Activated T-helper 2 cell treated with anti-CD3 and anti-CD28 coated beads, Interferon-gamma antibody, Interleukin-2, Interleukin-4, amounts not matched to agents 10 μg/mL and 5 μg/mL and 100 μg/mL, durations not matched to agents 14 hours and 24 hours and 36 hours (primary cell): ENCODE measurements at places on chromosomes 4 and X.

GRCh38 chr4:19227701-19228100, 1024.0 kb upstream of the SLIT2 start:
- no peaks in the 10 kb centered on the region for H3K27me3 ChIP-seq
- no peaks in the 10 kb centered on the region for H3K36me3 ChIP-seq
- H3K4me1 ChIP-seq: no peaks in the 10 kb centered on the region

- no peak overlapping the region for H3K27ac ChIP-seq
- H3K36me3 ChIP-seq: no peaks in the 10 kb centered on the region
- no peaks in the 10 kb centered on the region for H3K4me1 ChIP-seq
- no peak overlapping the region for H3K4me3 ChIP-seq
- no peak for DNase-seq
These were observed 140.4 kb upstream of the GRID2 start for GRCh38 chr4:92163348-92163747.

- peaks cover 12% of the 10 kb centered on the region for H3K4me1 ChIP-seq
- DNase-seq: no peak
- no peak overlapping the region for H3K27ac ChIP-seq
- peaks cover 8% of the 10 kb centered on the region for H3K36me3 ChIP-seq
These were observed 94.1 kb upstream of the FAM9B start for GRCh38 chrX:9127986-9128385.

DNA sequence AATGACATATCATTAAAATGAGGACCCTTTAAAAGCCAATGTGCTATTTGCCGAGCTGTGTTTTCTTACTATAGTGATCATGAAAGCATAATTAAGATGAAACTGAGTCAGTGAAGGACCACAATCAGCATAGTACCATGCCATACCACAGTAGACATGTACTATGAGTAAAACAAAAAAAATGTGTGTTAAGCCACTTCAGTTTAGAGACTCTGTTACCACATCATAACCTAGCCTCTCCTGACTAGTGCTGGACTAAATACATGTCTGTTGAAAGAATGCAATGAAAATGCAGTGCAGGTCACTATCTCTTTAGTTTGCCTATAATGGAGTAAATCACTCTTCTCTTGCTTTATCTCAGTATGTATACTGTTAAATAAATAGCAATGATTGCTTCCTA, 12.3 kb upstream of the DDX53 start:
- no peaks in the 10 kb centered on the region for H3K4me1 ChIP-seq
- no peaks in the 10 kb centered on the region for H3K27me3 ChIP-seq
- no peak overlapping the region for H3K27ac ChIP-seq
- H3K4me3 ChIP-seq: no peak overlapping the region
- DNase-seq: no peak

GRCh38 chrX:112197840-112198239, 115.3 kb upstream of the TRPC5 start:
- no peaks in the 10 kb centered on the region for H3K27me3 ChIP-seq
- no peaks in the 10 kb centered on the region for H3K4me1 ChIP-seq
- no peak for DNase-seq
- H3K4me3 ChIP-seq: no peak overlapping the region
- H3K36me3 ChIP-seq: no peaks in the 10 kb centered on the region

DNA sequence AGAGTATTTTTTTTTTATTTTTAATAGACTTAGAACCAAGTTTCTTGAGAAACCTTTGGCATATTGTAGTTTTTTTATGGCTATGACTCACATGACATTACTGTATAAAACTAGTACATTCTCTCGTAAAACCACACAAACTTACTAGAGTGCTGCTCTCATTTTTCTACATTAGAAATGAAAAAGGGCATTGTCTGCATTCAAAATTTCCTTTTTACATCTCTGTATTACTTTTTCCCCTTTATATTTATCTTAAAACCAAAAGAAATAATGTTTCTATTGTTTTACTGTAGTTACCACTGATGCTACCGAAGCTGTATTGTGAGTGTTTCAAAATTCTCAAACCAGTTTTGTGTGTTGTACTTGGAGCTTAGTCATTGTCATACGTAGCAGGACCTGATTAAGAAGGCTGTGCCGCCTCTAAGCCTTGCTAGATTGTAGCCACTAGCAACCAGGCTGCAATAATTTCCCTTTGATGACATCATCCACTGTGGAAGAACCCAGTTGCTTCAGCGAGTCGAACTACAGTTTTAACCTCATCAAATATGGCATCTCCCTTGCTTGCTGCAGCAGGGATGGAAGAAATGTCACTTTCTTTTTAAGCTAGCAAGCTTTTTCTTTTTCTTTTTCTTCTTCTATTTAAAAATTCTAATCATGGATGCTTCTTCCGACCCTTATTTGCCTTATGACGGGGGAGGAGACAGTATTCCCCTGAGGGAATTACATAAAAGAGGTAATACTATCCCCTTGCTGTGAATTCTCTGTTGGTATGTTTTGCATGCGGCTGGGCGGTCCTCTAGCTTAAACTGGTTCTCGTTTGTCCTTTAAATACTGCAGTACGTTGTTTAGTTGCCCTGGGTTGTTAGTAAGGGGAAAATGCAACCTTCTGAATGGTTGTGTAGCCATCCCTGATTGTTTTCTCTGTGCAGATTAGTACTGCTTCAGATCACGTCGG, 39.6 kb downstream of the CLCN3 start:
- H3K27ac ChIP-seq: peak overlapping the region; percentile 98
- DNase-seq: peak; percentile 74
- no peaks in the 10 kb centered on the region for H3K27me3 ChIP-seq
- H3K4me3 ChIP-seq: peak overlapping the region; percentile 82

- no peaks in the 10 kb centered on the region for H3K27me3 ChIP-seq
- no peak for DNase-seq
- H3K36me3 ChIP-seq: peaks cover 10% of the 10 kb centered on the region
- peaks cover 2% of the 10 kb centered on the region for H3K4me1 ChIP-seq
- H3K27ac ChIP-seq: no peak overlapping the region
- no peak overlapping the region for H3K4me3 ChIP-seq
These were observed 245.4 kb downstream of the DCLK2 start for GRCh38 chr4:150323406-150324325.

DNA sequence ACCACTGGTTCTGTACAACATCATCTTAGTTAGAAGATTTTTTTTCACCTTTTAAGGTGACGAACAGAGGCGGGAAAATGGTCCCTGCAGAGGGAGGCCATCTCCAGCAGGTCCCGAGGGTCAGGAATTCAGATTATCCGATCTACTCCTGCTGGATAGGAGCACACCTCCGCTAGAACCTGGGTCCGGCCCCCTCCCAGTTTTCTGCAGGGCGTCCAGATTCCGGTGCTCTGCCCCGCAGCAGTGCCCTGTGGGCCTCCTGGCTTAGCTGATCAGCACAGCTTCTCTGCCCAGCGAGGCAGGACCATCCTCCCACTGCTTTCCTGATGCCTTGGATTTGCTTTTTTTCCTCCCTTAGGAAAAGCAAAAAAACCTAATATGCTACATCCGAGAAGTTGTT, 2.3 kb downstream of the TBL1X start:
- H3K27ac ChIP-seq: no peak overlapping the region
- H3K4me1 ChIP-seq: peaks cover 27% of the 10 kb centered on the region
- peaks cover 41% of the 10 kb centered on the region for H3K36me3 ChIP-seq
- H3K4me3 ChIP-seq: peak overlapping the region; percentile 81
- no peak for DNase-seq

DNA sequence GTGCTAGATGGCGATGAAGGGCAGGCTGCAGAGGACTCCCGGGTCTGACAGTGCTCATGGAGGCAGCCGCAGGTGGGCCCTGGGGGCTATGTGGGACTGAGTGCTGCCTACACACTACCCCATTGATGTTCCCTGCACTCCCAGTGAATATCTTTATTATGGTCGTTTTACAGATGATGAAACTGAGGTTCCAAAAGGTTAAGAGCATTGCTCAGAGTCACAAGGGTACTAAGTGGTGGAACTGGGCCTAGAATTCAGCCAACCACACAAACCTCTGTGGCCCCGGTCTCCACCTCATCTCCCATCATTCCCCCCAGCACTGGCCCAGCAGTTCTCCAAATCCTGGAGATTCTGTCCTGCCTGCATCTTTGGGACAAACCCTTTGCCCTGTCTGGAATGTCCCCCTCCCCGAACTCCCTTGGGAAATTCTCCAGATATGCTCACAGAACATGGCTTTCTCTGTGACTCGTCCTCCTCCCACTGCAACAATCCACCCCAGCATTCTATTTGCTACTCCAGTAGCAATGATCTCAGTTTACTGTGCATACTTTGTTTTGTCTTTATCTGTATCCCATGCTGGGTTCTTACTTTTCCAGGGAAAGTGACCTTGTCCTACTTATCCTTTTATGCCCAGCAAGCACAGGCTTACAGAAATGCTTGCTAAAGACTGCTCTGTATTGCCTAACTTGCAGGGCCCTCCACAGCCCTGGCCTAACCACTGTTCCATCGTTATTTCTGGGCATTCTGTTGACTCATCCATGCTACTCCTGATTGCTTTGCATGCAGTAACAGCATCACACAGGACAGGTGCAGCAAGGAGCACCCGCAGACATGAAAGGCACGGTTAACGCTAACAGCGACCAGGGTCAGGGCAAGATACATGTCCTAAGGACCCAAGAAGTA, 14.0 kb downstream of the PNMA6F start:
- no peak overlapping the region for H3K4me3 ChIP-seq
- H3K36me3 ChIP-seq: no peaks in the 10 kb centered on the region
- H3K27ac ChIP-seq: no peak overlapping the region
- H3K4me1 ChIP-seq: peaks cover 4% of the 10 kb centered on the region

DNA sequence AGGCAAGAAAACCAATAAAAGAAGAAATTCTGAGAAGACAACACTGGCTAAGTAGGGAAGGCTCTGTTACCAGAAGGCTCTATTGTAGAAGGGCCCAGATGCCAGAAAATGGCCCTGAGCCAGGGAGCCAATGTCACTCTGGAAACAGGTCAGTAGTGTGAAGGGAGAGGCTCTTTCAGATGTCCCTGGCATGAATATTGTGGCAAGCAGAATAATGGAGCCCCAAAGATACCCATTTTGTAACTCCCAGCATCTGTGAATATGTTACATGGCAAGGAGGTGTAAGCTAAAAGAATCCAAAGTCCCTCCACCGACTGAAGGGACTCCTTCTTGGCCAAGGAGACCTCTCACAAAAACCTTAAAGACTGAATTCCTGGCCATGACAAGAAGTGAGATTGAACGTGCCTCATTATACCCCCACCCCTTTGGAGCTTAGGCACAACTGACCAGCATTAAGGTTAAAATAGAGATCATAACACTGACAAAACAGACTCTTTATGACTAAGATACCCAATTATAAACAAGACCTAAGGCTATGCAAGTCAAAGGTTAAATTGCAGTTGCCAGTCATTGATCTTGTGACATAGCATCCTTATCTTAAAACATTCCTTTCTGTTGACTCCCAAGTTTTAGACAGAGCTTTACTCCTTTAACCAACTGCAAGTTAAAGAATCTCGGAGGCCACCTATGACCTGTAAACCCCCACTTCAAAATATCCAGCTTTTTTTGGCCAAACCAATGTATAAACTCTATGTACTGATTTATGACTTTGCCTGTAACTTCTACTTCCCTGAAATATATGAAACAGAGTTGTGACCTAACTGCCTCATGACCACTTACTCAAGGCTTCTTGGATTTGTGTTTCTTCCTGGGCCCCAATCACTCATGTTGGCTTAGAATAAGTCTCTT, 42.2 kb upstream of the SMIM10 start:
- H3K27me3 ChIP-seq: no peaks in the 10 kb centered on the region
- no peak for DNase-seq
- no peak overlapping the region for H3K4me3 ChIP-seq

DNA sequence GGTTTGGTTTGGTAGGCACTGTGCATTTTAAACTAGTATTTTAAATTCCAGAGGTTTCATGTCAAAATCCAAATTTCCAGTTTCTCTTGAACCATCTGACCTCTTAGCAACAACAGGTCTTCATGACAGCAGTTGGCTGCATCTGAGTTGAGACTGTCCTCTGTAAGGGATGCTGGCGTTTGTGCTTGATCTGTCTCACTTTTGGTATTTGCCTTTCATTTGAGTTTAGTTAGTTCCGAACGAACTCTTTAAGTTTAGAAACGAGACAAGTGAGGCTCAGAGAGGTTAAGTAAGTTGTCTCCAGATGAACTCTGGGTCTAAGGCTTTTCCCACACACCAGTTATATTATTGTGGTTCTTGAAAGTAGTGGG, 29.1 kb downstream of the SPARCL1 start:
- no peak overlapping the region for H3K27ac ChIP-seq
- H3K4me3 ChIP-seq: no peak overlapping the region
- DNase-seq: no peak
- no peaks in the 10 kb centered on the region for H3K36me3 ChIP-seq
- H3K27me3 ChIP-seq: no peaks in the 10 kb centered on the region

DNA sequence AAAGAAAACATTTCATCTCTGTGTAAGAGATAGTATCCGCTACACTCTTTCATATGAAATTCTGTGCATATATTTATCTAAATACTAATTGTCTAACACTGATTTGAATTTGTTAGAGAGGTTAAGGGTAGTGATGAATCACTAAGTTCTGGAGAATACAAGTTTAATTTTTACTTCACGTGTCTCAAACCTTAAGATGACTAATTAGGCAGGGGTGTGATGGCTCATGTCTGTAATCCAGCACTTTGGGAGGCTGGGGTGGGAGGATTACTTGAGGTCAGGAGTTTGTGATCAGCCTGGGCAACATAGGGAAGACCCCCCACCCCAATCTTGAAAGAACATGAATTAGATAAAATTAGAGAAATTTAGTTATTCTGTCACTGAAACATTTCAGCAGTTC, 2241.9 kb downstream of the PCDH7 start:
- no peak overlapping the region for H3K4me3 ChIP-seq
- no peaks in the 10 kb centered on the region for H3K27me3 ChIP-seq
- no peaks in the 10 kb centered on the region for H3K4me1 ChIP-seq
- no peak for DNase-seq
- H3K36me3 ChIP-seq: no peaks in the 10 kb centered on the region
